ENCODE measurements at places on chromosomes 13 and 19.

DNA sequence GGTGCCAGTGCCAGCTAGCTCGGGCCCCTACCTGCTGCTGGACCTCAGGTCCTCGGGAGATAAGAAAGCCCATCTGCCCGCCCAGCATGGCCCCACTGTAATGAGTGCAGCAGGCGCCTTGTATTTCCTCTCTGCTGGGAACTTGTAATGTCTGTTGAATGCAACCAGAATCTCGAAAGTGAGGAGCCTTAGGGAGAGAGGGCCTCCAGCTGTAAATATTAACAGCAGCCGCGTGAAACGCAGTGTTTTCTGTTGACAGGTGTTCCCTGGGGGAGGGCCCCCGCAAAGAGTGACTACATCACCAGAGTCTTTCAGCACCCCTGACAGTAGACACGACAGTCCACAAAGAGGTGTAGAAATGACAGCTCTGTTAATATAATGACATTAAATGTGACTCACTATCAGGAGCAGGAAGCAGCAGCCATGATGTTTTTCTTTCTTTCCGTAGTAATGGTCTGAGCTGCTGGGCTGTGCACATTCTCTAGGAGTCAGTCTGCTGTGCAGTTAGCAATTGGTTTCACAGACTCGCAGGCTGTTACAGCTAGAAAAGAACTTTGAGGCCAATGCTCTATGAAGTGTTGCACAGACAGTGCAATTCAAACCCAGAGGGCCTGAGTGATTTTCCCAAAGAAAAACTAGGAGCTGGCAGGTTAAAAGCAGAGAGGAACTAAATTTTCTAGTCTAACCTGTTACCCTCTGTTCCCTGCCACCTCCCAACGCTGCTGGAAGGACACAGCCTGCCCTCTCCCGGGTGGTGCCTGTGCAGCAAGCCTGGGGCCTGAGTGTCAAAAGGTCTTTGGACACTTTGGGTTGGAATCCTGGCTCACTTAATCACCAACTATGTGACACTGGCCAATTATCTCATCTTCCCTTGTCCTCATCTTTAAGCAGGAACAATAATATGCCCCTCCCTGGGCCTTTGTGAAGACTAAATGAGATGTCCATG, 58.6 kb upstream of the WASF3 start:
- no peak for DNase-seq

GRCh38 chr19:11257846-11258380, 4.4 kb downstream of the DOCK6 start:
- no peak for DNase-seq

- no peak for DNase-seq
Measured at GRCh38 chr19:44723952-44724319, 24.6 kb upstream of the BCL3 start.

GRCh38 chr13:97165502-97166425, 56.4 kb upstream of the MBNL2 start:
- DNase-seq = no peak

DNA sequence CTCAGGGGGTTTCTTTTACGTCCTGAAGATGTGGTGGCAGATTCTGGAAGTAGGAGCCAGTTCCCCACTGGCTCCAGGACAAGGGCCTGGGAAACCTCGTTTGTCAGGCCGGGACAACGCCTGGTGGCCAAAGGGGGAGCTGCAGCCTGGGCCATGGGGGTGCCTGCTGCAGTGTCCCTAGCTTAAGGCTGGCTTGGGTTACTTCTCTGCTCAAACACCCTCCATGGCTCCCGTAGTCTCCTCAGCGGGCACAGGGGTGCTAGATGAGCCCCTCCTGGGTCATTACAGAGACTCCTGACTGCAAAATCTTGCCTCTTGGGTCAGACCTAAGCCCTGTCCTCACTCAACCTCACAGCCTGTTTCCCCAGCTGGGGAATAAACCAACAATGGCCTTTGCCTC, 14.7 kb downstream of the CILP2 start:
- no peak for DNase-seq

DNA sequence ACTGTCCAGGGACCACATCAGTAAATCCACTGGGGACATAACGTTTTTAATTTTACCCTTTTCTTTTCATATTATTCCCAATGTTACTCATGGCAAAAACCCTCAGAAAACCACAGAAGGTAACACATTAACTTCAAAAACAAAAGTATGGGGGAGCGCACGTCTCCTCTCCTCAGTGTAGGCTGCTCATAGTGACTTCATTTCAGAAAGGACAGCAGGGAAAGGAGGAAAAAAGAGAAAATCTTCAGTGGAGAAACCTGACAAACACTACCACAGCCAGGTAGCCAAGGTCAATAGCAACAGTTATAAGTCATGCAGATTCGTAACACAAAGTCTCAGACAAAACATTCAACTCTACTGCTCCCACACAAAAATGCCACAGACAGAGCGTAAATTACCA, 21.4 kb downstream of the DZIP1 start:
- no peak for DNase-seq

DNA sequence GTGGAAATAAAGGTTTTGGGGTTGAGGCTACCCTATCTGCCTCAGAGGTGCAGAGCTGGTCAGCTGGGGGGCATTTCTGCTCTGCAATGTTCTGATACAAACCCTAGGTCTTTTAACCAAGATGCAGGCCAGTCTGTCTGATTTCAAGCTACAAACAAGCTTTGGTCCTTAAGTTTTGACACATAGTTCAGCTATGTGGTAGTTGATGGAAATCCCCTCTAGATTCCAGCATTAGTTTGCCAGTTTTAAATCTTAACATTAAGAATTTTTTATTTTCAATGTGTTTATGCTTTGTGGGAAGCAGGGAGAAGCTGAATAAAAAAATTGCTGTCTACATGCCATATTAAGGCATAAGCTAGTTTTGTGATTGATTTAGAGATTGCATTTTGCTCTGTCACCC, 225.7 kb downstream of the LMO7 start:
- no peak for DNase-seq

Measured in AG09319 (cell line).